ENCODE measurements at places on chromosomes 7 and 10. TPM values are rescaled to one million over a fixed set of nuclear protein-coding genes. Genes with fewer than 3 reads are reported as not detected.

Gene FAM241B
- 4.4 TPM for total RNA-seq

- no peak for DNase-seq
Observed at GRCh38 chr7:115802415-115802814, 228.1 kb downstream of the TFEC start.

- DNase-seq, result no peak
Observed at GRCh38 chr7:114021135-114021534, 102.3 kb upstream of the PPP1R3A start.

Gene UCN3
- total RNA-seq, result not detected

Gene NKX1-2
- 0.07 TPM for total RNA-seq

GRCh38 chr10:111102359-111102837 lies 25.6 kb downstream of the ADRA2A start:
- no peak for DNase-seq

Gene ECHDC3
- total RNA-seq, result 1.9 TPM

Gene INMT
- total RNA-seq, result 0.09 TPM

- no peak for DNase-seq
Observed at GRCh38 chr7:90165724-90166123, 11.5 kb downstream of the STEAP1 start.

GRCh38 chr7:87512906-87513305 lies 37.4 kb upstream of the ABCB4 start:
- no peak for DNase-seq

- DNase-seq, result no peak
Observed at GRCh38 chr7:74275401-74275881, 13.8 kb upstream of the CLIP2 start.

- DNase-seq, result no peak
Observed at GRCh38 chr7:7798510-7798909, 80.1 kb upstream of the RPA3 start.

- DNase-seq, result peak; percentile 59
Observed at GRCh38 chr10:126087796-126088505, 191.6 kb downstream of the FANK1 start.

DNA sequence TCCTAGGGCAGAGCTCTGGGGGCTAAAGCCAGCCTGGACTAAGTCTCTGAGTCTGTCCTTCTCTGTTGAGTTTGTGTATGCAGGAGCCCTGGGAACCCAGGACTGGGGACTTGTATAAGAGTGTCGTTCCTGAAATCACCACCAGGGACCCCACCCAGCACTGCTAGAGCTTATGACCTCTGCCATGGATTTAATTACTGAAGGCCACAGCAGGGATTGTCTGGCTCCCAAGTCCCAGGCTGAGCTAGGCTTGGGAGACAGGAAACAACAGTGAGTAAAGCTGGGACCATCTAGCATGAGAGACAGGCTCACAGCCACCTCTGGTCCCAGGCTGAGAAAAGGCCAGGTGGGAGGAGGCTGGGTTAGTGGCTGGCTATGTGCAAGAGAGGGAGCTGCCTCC lies 1.4 kb upstream of the TSPAN15 start:
- no peak for DNase-seq

GRCh38 chr10:44233561-44234482 lies 151.1 kb downstream of the CXCL12 start:
- DNase-seq, result peak; percentile 31

GRCh38 chr10:17984056-17984455 lies 32.3 kb downstream of the SLC39A12 start:
- DNase-seq, result peak; percentile 80

GRCh38 chr10:71814922-71815411 lies 36.1 kb downstream of the PSAP start:
- DNase-seq, result no peak
